ENCODE measurements at places on chromosomes 7 and 10.

GRCh38 chr7:47635091-47636080, 53.5 kb upstream of the TNS3 start:
- DNase-seq = no peak

DNA sequence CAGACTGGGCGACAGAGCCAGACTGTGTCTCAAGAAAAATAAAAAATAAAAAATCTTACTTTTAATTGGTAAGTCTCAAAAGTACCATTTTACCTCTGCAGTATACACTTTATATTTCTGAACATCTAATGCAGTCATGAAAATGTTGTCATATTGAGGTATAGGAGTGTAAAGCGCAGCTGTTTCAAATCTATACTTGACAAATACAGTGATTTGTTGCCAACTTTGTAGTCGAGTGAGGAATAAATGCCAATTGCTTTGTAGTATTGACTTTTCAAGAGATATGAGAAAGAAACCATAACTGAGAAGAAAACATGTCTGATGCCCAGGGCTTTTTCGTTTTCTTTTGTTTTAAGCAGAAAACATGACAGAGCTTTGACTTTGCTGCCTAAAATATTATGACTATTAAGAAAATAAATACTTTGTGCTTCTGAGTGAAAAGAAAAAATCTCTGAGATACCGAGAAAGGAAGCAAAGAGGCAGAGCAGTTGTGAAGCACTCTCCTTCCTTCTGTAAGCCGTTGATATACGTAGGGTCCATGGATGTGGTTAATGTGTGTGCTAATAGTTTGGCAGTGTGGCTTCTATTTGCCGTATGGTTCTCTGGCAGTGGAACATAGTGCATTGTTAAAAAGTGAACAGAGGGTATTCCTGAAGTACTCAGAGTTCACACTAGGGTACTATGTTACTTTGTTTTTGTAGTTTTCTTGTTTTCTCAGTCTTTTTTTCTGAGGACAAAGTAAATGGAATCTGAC, 38.2 kb downstream of the AVL9 start:
- DNase-seq = no peak

GRCh38 chr10:95360122-95360714, 69.4 kb upstream of the PDLIM1 start:
- no peak for DNase-seq

DNA sequence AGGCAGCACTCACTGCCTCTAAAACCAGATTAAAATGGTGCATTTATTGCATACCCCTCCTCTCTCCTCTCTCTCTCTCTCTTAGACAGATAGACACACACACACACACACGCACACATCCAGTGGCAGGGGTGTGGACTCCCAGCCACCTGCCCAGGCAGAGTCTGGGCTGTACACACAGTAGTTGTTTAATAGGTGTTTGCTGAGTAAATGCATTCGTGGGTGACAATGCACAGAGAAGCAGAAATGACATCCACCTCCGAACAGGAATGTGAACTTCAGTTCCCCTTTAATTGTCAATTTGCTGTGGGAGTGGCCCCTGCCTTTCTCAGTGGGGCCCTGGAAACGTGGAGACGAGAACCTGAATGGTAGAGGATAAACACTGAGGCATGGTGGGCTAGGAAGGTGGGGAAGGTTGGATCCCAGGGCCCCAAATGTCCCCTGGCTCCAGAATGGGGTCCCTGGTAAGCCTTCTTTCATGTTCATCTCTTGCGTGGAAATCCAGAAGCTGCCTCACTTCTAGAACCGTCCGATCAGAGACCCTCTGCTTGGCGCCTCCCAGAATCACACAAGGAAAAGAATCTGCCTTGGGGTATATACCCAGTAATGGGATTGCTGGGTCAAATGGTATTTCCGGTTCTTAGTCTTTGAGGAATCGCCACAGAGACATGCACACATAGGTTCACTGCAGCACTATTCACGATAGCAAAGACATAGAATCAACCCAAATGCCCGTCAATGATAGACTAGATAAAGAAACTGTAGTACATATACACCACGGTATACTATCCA, 58.5 kb upstream of the ECHDC3 start:
- no peak for DNase-seq

- DNase-seq = no peak
Measured at GRCh38 chr7:35823440-35823839, 22.6 kb downstream of the SEPTIN7 start.

DNA sequence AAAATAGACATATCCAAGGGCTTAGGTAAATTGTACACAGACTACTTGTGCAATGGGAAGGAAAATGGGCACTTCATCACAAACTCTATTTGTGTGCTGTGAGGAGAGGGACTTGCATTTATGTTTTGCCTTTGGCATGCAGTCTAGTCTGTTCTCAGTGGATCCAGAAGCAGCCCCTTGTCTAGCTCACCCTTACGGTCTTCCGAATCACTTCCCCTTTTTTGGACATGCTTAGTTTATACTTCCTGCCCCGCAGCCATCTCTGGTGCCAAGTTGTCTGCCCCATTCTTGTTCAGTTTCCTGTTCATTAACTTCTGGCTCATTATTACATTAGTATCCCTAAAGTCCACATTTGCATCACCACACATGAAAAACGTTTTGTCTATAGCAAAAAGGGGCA, 161.6 kb downstream of the NRCAM start:
- no peak for DNase-seq

- DNase-seq = no peak
Measured at GRCh38 chr10:36671607-36672006, 453.8 kb upstream of the ANKRD30A start.

DNA sequence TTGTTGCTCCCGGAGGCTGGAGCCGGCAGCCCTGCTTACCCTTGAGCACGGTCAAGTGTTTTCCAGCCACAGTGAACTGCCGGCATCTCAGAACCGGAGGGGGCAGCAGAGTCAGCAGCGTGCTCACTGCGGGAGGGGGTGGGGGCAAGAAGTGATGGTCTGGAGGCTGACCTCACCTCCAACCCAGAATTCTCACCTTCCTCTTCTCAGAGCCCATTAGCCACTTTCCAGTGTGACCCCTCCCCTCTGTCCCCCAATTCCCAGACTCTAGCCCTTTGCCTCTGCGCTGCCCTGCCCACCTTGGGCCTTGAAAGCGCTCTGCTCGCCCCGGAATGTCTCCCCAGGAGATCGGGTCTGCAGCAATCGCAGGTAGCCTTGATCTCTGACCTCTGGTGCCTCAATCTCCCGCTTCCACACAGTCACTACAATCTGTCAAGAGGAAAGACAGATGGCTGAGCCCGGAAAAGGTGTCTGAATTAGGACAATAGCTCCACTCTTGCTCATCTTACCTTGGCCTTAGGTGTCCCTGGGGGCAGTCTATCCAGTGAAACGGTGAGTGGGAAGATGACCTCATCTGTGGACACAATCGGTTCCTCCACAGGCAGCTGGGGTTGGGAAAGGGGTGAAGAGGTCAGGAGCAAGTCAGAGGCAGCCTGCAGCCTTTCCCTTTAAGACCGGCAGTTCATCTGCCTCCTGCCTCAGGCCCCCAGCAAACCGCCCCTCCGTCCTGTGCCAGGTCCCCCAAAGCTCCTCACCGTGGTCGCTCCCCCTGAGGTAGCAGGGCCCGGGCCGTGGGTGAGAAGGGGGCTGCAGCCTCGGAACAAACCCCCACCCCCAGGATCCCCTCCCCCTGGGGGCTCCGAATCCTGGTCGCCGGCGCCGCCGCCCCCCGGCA, 942 bp downstream of the TRAPPC14 start:
- DNase-seq = no peak

DNA sequence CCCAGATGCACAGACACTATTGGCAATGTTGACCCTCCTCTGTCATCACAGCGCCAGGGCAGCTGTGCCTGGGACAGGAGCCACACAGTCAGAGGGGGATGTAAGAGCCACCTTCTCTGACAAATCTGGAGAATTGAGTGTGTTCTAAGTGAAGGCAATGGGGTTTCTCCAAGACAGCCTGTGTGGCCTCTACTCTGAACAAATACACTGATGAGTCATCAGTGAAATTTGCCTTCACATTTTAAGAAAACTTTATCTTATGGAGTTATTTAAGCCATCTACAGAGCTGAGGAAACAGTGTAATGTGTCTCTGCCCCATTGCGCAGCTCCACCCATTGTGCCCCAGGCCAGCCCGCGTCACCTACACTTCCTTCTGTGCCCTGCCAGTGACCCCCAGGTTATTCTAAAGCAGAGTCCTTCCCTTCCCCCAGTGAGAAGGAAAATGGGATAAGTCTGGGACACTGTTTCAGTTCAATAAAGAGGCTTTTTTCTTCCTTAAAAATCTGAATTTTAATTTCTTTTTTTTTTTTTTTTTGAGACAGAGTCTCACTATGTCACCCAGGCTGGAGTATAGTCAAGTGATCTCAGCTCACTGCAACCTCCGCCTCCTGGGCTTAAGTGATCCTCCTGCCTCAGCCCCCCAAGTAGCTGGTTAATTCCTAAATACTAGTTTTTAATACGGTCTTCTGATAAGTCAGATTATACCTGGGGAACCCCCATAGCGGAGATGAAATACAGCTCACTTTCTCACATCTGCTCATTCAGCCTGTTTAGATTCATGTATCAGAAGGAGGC, 21.8 kb downstream of the AKR1E2 start:
- DNase-seq = no peak

DNA sequence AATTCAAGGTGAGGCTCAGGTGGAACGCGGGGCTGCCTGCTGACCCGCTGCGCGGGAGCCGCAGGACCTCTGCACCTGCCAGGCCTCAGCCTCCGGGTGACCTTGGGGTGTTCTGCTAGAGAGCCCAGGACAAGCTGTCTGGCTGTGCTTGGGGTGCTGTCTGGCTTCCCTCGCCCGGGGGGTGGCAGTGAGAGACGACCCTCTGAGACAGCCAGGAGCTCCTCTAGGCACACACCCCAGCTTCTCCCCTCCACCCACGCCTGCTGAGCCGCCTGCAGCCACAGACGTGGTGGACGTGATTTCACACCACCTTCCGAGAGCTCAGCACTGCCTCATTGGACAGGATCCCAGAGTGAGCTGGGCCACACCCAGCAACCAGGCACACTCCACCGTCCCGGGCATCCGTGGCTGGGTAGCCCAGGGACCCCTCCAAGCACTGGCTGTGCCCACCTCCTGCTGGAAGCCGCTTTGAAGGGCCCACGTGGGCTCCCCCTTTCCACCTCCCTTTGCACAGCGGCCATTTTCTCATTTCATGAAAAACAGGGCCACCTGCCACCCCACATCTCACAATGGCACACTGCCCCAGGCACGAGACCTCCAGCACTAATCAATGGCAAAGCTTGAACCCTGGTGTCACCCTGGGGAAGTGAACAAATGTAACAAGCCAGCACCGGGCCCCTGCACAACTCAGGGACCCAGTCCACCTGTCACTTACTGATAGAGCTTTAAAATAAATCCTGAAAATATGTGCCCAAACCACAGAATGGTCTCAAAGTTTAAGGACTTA, 35.0 kb downstream of the ZFAND2A start:
- DNase-seq = no peak

GRCh38 chr10:11086177-11086840, 68.6 kb downstream of the CELF2 start:
- DNase-seq = no peak

DNA sequence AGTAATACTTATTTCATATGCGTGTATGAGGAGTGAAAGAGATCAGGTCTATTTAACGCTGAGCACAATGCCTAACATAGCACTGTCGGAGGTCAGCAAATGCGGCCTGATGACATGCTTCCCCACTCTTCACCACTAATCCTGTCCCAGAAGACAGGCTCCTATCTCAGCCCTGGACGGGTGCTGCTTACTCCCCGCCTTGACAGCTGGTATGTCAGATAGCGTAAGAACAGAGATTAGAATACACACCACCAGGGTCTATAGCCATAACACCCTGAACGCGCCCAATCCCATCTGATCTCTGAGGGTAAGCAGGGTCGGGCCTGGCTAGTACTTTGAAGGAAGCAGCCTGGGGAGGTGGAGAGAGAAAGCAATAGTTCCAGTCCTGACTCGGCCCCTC, 32.3 kb upstream of the TM9SF3 start:
- DNase-seq = no peak

DNA sequence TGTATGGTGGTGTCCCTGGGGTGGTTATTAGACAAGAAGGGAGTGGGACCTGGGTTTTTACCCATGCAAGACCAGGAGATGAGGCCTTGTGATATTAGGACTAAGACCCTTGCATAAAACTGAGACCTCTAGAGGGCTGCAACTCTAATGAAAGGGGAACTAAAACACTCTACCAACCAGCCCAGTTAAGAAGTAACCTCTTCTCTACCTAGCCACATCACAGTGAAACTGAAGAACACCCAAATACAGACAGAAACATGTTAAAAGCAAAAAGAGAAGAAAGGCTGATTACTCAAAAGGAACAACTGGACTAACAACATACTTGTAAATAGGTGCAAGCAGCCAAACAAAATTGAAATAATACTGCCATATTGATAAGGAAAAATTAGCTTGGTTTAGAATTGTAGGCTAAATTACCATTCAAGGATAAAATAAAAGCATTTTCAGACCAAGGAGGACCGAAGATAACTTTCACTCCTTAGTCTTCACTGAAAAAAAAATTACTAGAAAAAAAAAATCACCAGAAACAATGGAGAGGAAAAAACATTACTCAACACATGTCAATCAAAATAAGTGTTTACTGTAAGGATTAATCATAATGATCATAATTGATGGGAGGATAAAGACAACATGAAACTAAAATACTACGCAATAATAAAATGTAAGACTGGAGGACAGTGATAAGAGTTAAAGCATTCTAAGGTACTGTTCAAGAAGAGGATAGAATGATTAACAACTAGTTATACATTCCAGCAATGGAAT, 27.6 kb downstream of the ERLIN1 start:
- DNase-seq = no peak

Measured in activated CD8-positive, alpha-beta memory T cell treated with anti-CD3 and anti-CD28 coated beads for 1 hour (primary cell).